ENCODE measurements at places on chromosomes 16 and 17.

DNA sequence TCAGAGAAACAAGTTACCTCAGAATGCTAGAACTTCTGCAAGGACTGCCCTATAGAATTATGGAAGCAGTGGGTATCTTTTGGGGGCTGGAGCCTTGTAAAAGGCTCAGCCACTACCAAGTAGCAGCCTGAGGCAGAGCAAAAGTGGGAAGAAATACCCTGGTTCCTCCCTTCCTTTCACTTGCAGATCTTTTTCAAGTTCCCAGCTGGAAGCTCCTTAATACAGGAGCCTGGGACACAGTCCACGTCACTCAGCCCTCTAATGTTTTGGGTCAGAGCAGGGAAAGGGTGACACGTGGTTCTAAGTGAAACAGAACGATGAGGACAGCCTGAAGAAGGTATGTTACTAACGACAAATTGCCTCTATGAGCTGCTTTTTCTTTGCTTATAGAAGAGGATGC lies 93.1 kb downstream of the CNTNAP4 start:
- DNase-seq, result no peak

GRCh38 chr16:72992142-72992601 lies 55.8 kb downstream of the ZFHX3 start:
- no peak for DNase-seq

DNA sequence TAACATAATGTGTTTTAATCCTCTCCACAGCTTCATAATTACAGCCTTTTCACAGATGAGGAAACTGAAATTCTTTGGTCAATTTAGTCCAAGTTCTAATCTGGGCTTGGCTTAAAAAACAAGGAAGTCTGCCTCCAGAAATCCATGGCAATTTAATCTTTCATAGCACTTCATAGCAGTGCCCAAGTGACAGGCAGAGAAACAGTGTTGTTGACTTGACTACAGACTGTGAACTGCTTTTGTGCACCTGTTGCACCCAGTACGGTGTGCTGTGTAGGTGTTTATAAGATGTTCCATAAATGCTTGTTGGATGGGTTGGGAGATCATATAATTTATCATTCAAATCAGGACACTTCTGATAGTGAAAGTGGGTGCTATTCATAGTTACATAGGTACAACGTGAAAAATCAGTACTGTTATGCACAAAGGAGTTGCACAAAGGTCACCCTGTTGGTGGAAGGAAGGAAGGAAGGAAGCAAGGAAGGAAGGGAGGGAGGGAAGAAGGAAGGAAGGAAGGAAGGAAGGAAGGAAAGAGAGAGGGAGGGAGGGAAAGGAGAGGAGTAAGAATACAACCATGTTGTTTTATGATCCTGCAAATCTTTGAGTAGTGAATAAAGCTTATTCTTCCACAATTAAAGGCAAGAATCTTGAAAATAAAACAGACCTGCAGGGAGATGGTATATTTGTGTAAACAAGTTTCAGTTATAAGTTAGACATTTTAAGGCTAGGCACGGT lies 56.5 kb upstream of the HLF start:
- DNase-seq, result no peak

DNA sequence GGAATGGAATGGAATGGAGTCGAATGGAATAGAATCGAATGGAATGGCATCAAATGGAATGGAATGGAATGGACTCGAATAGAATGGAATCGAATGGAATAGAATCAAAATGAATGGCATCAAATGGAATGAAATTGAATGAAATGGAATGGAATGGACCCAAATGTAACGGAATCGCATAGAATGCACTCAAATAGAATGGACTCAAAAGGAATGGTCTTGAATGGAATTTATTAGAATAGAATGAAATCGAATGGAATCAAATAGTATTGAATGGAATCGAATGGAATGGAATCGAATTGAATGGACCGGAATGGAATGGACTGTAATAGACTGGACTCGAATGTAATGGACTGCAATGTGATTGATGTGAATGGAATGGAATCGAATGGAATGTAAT lies 501.4 kb upstream of the WSB1 start:
- DNase-seq, result peak; percentile 10

- no peak for DNase-seq
These were observed 159.8 kb upstream of the NOL11 start for GRCh38 chr17:67557921-67558320.

DNA sequence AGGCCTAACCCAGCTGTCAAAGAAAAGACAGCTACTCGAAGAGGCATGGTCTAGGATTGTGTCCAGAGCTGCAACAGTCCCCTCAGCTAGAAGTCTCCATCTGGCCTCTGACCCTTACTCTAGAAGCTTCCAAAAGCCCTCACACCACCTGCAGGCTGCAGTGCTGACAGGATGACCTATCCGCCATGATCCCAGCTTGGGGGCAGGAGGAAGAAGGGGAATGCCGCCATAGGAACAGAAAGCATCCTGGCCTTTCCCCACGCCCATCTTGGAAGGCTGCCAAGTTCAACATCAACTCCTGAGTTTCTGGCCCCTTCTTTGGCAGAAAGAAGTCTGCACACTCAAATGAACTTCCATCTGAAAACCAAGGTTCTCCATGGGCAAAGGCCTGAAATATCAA lies 3.1 kb upstream of the KRT36 start:
- DNase-seq, result no peak

DNA sequence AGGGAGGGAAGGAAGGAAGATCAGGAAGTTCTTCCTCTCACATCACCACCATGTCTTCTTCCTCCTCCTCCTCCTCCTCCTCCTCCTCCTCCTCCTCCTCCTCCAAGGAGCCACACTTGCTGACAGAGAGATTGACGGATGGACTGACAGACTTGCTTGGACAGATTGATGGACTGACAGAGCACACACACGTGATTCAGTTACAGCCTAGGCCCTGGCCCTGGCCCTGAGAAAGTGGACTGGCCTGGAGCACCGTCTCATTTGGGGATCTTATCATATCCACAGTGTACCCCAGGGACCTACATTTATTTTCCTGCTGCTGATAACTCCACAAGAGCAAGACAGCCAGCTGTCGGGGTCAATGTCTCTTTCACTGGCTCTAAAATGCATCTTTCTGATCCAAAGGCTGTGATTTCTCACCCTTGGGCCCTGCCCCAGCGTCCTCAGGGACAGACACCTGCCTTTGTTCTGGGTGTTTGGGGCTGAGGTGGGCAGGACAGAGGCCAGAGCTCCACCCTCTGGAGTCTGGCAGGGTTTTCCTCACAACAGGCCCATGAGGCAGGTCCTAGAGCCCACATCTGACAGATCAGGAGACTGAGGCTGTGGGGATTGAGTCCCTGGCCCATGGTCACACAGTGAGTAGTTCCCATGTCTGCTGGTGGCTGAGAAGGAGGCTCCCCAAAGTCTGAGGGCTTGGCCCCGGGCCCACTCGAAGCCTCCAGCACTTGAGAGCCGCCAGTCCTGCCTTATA lies 2.3 kb upstream of the P2RX1 start:
- no peak for DNase-seq

GRCh38 chr17:50172130-50172529 lies 6.3 kb downstream of the SGCA start:
- DNase-seq, result no peak
